Activated CD4-positive, alpha-beta memory T cell treated with anti-CD3 and anti-CD28 coated beads for 36 hours (primary cell): ENCODE measurements at places on chromosomes 11 and 22.
A peak's percentile ranks its signal among the peaks of the same experiment; 100 is the strongest.

GRCh38 chr11:112784323-112785073 is 176.7 kb upstream of the NCAM1 start:
- DNase-seq, result no peak

GRCh38 chr11:86062719-86063118 is 6.2 kb downstream of the PICALM start:
- DNase-seq, result no peak

- no peak for DNase-seq
Observed at GRCh38 chr11:73273222-73273895, 1.2 kb downstream of the P2RY6 start.

- no peak for DNase-seq
Observed at GRCh38 chr11:40104941-40105550, 1354.4 kb downstream of the LRRC4C start.

- peak; percentile 4 for DNase-seq
Observed at GRCh38 chr11:134503100-134503499, 91.1 kb upstream of the B3GAT1 start.

DNA sequence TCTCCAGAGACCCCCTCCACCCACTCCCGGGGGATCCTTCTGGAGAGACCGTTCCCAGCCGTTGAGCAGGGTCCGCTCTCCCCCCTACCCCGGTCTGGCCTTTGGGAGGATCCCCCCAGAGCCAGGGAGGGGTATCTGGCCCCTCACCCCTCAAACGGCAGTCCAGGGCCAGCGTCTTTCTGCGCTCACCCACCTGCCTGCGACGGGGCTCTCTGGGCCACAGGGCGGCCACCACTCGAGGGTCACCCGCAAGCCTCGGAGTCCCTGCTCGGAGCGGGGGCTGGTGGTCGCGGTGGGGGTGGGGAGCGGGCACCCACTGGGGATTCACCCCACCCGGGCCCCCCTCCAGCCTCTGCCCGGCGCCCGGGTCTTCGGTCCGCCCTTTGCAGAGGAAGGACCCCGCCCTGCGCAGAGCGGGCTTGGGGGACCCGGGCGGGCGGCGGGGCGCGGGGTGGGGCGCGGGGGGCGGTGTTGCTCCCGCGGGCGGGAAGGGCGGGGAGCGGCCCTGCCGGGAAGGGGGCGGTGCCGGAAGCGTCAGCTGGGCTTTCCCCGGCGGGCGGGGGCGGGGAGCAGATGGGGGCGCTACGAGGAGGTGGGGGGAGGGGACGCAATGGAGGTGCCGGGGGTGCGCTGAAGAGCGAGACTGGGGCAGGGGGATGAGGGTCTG is 16.6 kb downstream of the CRELD2 start:
- peak; percentile 94 for DNase-seq

- no peak for DNase-seq
Observed at GRCh38 chr11:44236296-44236695, 73.6 kb downstream of the ALX4 start.

DNA sequence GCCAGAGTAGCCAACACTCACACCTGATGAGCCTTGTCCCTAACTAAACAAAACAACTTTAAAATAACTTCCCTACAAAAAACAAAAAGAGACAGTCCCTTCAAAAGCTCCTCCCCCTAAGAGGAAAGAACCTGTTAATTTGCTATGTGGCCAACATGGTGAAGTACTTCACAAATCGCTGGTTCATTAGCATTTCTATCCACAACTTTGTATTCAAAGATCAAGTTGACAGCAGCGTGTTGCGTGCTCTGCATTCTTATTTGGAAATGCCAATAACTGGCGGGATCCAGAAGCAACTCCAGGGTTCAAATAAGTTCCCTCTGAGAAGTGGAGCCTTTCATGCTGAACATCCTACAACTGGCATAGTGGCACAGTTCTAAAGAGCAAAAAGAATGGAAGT is 48.6 kb downstream of the CADM1 start:
- DNase-seq, result no peak

- no peak for DNase-seq
Observed at GRCh38 chr22:26634189-26634588, 12.4 kb downstream of the CRYBA4 start.

- DNase-seq, result no peak
Observed at GRCh38 chr22:39723899-39724351, 153.4 kb downstream of the CACNA1I start.

GRCh38 chr11:33588056-33588455 is 112.6 kb downstream of the C11orf91 start:
- DNase-seq, result no peak

GRCh38 chr11:93537049-93537448 is 6.1 kb downstream of the SMCO4 start:
- DNase-seq, result no peak

DNA sequence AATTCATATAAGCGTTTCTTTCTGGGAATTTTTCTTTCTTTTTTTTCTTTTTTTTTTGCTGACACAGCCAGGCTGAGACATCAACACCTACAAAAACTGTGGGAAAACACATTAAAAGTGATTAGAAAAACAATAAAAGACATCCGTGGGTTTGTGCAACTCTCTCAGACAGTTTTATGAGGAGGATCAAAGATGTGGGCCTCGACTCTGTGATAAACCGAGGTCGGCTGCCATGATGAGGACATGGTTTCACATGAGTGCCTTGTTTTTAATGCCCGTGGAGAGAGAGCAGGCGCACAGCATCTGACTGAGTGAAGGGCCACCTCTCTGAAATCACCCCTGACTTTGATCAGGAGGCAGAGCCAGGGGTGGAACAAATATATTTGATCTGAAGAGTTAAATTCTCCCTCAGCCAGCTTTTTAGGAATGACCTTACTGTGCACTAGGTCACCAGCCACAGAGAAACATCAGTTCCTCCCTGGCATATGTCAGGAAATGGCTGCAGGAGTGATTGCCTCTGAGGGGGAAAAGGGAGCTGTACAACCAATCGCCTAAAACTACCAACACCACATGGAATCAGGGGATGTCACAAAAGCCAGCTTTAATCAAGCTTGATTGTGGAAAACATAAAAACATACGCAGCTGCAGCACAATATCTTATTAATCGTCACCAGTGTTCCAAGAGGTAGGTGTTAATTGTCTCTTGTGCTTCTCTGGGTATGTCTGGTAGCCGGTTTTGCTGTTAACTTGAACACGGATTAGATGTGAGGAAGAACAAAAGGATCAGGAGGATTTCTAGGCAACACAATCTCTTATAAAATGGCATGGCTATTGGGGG is 164.7 kb downstream of the MAML2 start:
- no peak for DNase-seq

DNA sequence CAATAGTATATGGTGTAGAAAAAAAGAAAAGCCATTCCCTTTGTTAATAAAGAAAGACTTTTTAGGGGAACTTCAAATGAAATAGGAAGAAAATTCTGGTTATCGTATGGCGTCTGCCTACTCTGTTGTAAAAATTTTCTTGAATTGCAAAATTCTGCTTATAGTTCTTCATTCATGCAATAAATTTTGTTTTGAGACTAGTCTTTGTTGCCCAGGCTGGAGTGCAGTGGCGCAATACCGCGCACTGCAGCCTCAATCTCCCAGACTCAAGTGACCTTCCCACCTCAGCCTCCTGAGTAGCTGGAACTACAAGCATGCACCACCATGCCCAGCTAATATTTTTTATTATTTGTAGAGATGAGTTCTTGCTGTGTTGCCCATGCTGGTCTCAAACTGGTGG is 5.8 kb downstream of the DDIAS start:
- no peak for DNase-seq

DNA sequence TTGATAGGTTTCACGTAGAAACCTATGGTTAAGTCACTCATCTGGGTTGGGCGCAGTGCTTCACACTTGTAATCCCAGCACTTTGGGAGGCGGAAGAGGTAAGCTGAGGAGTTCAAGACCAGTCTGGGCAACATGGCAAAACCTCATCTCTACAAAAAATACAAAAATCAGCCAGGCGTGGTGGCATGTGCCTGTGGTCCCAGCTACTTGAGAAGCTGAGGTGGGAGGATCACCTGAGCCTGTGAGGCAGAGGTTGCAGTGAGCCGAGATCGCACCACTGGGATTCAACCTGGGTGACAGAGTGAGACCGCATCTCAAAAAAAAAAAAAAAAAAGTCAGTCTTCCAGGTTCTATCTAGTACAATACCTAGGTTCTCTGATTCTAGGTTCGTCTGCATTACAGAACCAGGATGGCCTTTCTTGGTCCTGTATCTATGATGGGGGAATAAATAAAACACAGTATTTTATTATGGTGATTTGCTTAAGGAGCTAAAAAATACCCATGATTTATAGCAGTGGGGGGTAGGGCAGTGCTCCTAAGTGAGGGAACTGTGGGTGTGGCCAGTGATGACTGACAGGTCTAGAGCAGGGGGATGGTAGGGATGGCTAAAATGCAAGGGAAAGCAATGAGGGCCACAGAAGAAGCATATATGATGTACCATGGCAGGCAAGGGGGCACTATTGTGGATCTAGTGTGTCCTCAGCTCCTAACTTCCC is 65.5 kb upstream of the NUP160 start:
- DNase-seq, result no peak

DNA sequence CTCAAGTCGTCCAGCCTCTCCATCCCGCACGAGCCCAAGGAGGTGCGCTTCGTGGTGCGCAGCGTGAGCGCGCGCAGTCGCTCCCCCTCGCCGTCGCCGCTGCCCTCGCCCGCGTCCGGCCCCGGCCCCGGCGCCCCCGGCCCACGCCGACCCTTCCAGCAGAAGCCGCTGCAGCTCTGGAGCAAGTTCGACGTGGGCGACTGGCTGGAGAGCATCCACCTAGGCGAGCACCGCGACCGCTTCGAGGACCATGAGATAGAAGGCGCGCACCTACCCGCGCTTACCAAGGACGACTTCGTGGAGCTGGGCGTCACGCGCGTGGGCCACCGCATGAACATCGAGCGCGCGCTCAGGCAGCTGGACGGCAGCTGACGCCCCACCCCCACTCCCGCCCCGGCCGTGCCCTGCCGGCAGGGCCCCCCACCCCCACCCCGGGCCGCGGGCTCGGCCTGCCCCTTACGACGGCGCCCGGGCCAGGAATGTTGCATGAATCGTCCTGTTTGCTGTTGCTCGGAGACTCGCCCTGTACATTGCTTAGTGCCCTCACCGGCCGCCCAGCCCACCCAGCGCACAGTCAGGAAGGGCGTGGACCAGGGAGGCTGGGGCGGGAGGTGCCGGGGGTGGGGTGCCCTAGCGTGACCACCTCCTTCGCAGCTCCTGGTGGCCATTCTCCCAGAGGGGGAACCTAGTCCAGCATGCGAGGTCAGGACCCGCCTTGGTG is 6.9 kb upstream of the ACR start:
- no peak for DNase-seq

DNA sequence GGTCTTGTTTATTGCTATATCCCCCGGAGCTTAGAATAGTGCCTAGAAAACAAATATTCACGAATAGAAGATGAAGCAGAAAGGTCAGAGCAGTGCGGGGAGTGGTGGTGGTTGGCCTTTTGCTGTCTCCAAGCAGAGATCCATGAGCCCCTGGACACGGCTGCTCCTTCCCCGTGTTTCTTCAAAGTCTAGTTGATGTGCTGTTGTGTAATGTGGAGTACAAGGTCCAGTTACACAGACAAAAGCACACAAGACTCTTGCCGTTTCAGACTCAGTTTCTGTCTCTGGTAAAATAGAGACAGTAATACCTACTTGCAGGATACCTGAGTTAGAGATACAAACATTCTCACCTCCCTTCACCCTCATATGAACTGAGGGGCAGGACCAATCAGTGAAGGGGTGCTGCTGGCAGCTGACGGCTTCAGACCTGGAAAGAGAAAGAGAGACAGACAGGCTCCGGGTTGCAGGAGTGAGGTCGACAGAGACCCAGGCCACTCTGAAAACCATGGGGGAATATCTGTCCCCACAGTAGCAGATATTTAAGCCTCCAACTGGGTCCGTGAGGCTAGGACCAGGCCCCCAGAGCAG is 56.2 kb downstream of the RASSF10 start:
- DNase-seq, result no peak

DNA sequence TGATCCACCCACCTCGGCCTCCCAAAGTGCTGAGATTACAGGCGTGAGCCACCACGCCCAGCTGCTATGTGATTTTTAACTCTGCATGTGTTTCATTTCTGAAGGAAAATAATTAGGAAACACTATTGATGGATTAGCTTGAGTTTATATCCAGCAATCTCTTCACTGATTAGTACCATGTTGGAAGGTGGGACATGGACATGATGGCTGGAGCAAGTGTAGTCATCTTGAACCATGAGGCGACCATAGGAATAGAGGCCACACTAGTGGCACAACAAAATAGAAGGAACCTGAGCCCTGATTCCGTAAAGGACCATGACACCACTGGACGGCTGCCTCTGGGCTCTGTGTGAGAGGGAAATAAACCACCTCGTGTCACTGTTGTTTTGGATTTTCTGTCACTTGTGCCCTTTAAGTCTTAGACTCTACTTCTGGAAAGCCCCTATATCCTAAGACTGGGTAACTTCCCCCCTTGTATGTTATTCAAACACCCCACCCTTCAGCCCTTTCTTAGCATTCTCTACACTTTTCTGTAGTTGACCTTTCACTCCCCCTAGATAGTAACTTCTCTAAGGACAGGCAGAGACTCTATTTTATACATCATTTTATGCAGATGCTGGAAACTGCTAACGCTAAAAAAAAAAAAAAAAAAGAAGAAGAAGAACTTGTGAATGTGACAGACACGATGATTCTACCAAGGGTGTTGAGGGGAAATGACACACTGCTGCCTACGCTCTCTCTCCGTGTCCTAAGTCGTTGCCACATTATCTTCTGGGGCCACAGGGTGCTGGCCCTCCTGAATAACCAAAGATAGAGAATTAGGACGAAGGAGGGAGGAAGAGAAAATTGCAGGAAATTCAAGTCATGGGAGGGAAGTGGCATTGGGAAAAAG is 2.7 kb upstream of the VPS37C start:
- peak; percentile 41 for DNase-seq

DNA sequence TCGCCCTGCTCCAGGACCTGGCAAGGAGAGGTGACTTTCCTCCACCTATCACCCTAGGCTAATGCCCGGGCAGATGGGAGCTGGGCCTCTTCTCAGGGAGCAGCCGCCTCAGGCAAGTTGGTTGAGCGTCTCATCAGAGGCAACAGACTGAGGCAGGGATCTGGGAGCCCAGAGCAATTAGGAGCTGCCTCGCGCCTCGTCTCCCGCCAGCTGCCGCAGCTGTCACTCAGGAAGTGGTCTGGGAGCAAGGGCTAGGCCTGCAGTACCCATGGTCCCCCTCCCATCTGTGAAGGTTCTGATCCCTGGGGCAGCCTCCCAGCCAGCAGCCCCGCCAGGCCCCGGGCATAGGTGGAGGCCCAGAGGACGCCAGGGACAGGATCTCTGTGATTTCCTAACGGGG is 4.6 kb upstream of the CABP7 start:
- DNase-seq, result no peak

- DNase-seq, result peak; percentile 15
Observed at GRCh38 chr11:70490208-70490607, 91.9 kb downstream of the CTTN start.
